Left ventricle myocardium inferior (tissue), 1 donor: ENCODE measurements at places on chromosomes 5 and 9. TPM values are rescaled to one million over a fixed set of nuclear protein-coding genes. Genes with fewer than 3 reads are reported as not detected.

DNA sequence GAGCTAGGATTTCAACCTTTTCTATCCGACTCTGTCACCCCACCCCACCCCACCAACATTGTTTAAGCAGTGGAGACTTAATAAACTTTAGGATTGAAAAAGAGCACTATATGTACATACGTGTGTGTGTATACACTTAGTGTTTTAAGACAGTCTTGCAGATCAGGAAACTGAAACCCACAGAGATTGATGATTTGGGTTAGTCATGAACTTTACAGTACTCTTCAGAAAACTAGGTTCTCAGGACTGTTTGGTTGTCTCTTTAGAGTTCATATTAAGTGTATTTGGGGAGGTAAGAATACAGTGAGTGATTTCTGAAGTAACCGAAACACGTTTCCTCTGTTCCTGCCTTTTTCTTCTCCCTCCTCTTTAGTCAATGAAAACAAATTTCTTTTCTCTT lies 1043.1 kb downstream of the TLE1 start:
- no peak for DNase-seq

DNA sequence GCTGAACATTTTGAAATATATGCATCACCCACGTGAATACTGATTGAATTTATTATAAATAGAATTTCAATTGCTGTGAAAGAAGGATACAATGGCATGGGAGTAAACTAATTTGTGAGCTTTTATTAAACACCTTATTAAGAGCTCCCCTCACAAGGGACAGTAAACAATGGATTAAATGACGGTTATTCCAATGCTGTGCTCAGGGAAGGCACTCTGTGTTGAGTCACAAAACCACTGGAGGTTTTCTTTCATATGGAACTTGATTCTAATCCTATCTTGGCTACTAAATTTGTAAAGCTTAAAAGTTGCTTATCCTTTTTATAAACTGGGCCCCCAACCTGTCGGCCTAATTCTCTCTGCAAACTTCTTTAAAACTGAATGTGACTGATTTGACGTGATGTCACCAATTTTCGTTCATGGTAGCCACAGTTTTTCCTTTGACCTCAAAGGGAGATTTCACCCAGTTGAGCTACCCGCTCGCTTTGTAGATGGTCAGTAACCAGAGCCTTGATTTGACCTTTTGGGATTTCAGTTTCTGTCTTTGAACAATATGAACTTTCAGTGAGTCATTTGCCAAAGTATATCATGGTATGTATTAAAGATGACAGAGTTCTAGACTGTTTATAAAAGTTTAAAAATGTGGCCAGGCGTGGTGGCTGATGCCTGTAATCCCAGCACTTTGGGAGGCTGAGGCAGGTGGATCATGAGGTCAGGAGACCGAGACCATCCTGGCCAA lies 61.3 kb upstream of the PIK3R1 start:
- DNase-seq = no peak

BNC2 gene
- total RNA-seq = 3.5 TPM

- DNase-seq = no peak
These were observed 8.7 kb upstream of the ERAP1 start for GRCh38 chr5:96816411-96816939.

SPINK4 gene
- total RNA-seq = not detected

GRCh38 chr9:137955586-137955985 lies 78.0 kb downstream of the CACNA1B start:
- no peak for DNase-seq

CER1 gene
- total RNA-seq = not detected

- DNase-seq = no peak
These were observed 349.2 kb upstream of the ADAMTSL1 start for GRCh38 chr9:18124760-18125159.

CARD9 gene
- total RNA-seq = 1.2 TPM

DNA sequence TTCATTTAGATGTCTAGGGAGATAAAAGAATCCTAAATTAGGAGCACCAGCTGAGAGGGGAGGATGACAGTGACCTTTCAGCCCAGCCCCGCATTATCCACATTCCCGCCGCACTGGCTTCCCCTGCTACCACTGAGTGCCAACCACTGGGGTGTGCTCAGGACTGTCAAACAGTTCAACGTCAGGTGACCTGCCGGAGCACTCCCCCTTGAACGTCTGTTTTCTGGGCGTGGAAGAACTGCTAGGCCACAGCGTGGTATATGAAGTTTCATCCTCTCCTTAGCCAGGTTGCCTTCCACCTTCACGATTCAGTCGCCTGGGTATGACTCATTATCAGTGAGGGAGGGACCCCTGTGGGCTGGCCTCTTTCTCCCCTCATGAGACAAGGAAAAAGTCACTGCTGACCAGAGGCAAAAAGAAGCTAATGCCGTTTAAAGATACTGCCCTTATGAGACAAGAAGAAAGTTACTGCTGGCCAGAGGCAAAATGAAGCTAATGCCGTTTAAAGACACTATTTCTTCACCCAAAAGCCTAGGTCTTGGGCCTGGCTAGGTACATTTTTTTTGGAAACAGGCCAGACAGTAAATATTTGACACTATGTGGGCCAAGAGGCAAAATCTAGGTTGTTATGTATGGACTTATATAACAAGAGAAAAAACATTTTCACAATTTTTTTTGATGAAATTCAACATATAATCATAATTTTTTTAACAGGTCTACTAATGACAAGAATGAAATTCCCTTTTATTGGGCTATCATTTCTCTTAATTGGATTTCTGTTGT lies 4.6 kb downstream of the NMRK1 start:
- DNase-seq = peak; percentile 25

APBA1 gene
- 3.0 TPM for total RNA-seq

DNA sequence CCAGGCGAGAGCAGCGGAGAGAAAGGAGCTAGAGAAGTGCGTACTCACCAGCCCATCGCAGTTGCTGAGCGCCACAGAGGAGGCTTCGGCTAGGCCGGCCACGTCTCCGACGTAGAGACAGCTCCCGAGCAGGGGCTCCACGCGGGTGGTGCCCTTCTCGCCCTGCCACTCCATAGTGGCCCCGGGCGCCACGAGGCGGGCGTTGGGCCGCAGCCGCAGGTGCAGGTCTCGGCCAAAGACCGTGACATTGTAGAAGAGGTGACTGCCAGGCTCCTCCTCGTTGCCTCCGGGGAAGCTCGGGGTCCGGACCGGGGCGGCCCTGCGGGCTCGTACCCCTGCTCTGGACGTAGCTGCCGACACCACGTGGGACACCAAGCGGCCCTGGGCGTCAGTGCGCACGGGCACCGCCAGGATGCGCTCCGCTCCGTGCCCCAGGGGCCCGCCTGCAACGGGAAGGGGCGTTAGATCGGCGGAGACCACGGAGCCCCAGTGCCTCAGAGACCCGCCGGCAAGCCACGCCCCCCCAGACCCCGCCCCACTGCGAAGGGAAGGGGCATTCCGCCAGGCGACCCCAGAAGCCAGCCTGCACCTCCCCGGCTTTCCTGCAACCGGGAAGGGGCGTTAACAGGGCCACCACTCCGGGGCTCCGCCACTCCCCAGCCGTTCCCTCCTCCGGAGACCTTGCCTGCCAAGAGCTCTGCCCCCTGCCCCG lies 1.4 kb downstream of the ADAMTS2 start:
- no peak for DNase-seq

- no peak for DNase-seq
These were observed 114.8 kb downstream of the TLE4 start for GRCh38 chr9:79686381-79687130.

ODF2 gene
- 16.7 TPM for total RNA-seq

TXNDC8 gene
- total RNA-seq = not detected

DNA sequence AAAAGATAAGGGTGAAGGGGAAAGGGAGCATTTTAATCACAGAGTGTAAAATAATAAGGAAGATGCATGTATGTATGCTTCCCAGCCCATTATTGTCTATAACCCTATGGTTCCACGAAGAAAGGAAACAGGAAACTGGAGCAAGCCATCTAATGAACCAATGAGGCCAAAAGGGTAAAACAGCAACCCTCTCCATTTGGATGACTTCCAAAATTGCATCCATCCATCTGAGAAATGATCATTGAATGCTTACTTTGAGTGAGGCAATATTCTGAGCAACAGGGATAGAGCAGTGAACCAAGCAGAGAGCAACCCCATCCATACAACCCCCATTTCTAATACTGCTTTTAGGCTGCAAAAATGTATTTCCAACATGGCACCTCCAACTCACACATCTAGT lies 46.9 kb downstream of the ARL15 start:
- no peak for DNase-seq

GRCh38 chr5:160496334-160496733 lies 74.7 kb downstream of the PTTG1 start:
- no peak for DNase-seq

PDCD1LG2 gene
- 2.0 TPM for total RNA-seq

PCDHB4 gene
- total RNA-seq = 0.80 TPM

- DNase-seq = no peak
These were observed 104.5 kb upstream of the CHD1 start for GRCh38 chr5:99033014-99033900.

- DNase-seq = no peak
These were observed 48.6 kb upstream of the TNFAIP8 start for GRCh38 chr5:119307170-119307569.

PRR16 gene
- 15.3 TPM for total RNA-seq

SCGB3A1 gene
- not detected for total RNA-seq

SURF6 gene
- 11.6 TPM for total RNA-seq

DNA sequence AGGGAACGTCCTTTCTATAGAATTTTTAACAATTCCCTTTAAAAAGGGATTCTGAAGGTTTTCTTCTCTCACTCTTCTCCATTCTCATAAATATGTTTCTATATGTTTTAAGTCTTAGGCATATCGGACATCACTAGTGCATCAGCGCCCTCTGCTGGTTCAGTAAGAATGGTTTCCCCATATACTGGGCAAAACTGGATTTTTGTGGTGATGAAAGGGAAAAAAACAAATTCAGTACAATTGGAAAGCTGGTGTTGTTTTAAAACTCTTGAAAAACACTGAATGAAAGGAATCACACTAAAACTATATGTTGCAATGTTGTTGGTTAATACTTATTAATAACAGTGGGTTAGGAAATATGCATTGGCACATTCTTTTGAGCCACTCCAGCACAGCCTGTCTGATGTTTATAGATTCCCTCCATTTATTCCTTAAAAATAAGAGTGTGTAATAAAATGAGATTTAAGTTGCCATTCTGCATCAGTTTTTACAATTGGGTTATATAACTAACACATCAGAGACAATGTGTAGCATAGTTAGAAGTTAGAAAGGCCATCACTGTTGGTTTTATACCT lies 15.8 kb downstream of the CWC27 start:
- DNase-seq = peak; percentile 31

DNA sequence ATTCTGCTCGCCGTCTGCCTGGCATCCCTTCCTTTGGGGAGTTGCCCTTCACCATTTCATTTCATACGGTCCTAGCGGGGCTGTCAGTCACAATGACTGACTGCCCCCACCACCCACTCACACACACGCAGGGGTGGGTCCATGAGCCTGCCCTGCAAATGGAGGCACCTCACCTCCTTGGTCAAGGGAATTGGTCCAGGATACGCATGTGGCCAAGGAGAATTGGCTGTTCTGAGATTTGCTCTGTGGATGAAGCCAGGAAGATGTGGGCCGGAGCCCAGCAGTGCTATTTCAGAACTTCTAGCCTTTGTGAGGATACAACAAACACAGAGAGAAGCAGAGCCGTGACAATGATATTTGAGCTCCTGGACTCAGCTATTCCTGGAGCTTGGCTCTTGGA lies 17.0 kb downstream of the C1QTNF2 start:
- peak; percentile 46 for DNase-seq

- DNase-seq = no peak
These were observed 104.1 kb downstream of the GAS1 start for GRCh38 chr9:86843206-86843605.

- DNase-seq = no peak
These were observed 9.4 kb downstream of the RXRA start for GRCh38 chr9:134335486-134336220.

- no peak for DNase-seq
These were observed 50.1 kb downstream of the FAM78A start for GRCh38 chr9:131226226-131226625.

DNA sequence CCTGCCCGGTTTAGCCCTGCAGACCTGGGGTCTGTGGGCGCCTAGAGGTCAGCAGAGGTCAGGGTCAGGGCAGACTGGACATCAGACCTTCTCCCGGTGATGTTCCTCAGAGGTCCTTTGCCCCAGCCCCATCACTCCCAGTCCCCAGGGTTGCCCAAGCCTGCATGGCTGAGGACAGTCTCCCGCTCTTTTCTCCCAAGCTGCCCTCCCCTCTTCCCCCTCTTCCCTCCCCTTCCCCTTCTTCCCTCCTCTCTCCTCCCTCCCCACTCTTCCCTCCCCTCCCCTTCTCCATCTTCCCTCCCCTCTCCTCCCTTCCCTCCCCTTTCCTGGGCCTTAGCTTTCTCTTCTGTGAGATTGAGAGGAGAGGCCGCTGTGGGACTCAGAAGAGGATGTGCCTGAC lies 10.4 kb downstream of the LHX3 start:
- DNase-seq = no peak

- no peak for DNase-seq
These were observed 595.6 kb downstream of the RAB3C start for GRCh38 chr5:59178482-59178881.

GRCh38 chr9:136606687-136607333 lies 55.9 kb upstream of the EGFL7 start:
- DNase-seq = no peak
